ENCODE measurements at places on chromosomes 16 and 17.

GRCh38 chr16:67540756-67541155 is 12.1 kb downstream of the RIPOR1 start:
- no peak for DNase-seq

DNA sequence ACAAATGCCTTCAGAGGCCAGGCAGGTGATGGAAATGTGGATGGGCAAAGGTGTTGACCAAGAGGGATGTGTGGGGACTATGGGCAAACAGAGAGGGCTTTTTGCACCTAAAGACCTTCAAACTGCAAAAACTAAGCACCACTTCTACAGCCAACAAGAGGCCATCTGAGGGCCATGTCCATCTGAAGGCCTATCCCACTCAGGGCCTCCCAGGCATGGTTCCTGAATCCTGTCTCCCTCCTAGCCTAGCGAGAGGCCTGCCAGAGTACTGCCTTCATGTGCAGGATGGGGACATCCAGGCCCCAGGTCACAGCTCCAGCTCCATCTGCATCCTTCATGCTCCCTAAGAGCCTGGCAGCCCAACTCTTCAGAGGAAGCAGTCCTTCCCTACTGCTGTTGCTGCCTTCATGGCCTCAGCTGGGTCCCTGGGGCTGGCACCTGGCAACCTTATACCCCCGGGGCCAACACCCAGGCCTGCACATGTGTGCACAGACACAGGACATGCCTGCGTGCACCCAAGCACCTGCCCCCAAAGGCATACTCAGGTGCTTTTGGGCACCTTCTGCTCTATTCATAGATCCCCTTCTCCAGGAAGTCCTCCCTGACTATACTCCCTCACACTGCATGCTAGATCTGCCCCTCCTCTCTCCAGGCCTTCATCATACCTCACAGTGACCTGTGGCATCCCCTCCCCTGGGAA is 95.2 kb downstream of the C16orf78 start:
- no peak for DNase-seq

- DNase-seq: no peak
These were observed 47.1 kb upstream of the CLEC19A start for GRCh38 chr16:19238406-19238805.

DNA sequence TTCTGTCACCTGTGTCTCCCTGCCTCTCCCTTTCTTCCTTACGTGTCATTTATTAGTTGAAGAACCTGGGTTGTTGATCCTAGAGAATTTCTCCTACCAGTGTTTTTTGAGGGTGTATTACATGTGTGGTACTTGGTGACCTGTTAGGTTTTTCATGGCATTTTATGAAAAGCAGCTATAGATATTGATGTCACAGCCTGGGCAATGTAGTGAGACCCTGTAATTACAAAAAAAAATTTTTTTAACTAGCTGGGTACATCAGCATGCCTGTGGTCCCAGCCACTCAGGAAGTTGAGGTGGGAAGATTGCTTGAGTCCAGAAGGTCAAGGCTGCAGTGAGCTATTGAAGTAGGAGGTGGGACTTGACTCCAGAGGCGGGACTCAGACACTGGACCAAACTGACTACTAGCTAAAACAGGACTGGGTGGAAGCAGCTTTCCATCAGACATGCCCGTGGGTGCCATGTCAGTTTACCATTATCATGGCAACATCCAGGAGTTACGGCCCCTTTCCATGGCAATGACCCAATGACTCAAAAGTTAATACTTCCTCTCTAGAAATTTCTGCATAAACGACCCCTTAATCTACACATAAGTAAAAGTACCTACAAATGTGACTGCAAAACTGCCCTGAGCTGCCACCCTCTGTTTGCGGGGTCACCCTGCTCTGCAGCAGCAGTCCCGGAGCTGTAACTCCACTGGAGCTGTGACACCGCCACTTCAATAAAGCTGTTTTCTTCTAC is 311.4 kb downstream of the SNX29 start:
- no peak for DNase-seq

DNA sequence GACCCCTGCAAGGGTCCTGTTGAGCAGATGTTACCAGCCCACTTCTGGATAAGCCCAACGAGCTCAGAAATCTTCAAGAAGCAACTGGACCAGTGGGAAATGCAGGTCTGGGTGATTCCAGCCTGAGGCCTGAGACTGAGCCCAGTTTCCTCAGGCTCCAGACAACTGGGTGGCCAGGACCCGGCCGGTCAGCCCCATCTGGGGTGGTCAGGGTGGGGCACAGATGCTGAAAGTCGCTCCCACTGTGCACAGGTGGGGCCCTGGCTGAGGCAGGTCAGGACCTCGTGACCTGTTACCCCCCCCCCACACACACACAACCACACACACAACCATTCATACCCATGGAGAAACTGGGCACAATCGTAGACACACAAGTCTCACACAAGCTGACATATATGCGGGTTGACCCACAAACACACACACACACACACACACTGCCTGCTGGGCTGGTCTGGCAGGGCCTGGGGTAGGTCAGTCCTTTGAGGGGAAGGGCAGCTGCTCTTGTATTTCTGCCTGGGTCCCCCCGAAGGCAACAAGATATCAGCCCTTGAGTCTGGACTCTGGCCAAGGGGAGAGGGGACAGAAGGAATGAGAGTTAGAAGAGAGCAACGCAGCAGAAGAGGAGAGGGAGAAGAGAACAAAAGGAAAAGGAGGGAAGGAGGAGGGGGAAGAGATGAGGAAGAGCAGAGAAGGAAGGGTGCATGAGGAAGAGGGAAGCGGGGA is 99.0 kb upstream of the CDH5 start:
- no peak for DNase-seq

DNA sequence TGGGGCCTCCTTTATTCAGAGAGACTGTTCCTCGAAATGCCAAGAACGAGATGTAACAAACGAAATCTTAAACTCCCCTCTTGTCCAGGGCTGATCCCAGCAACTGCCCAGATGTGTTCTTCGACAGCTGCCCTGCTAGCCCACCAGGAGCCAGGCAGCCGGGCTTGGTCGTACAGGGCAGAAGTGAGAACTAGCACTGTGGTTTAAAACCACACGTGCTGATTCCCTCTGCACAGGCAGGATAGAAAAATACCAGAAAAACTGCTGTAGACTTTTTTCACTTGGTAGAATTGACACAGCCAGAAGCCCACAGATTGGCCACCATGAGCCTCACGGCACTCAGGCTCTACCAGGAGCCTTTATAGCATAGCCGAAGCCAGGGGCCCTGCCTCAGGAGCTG is 33.1 kb downstream of the PLD6 start:
- DNase-seq: no peak

- DNase-seq: no peak
These were observed 26.1 kb downstream of the CACNA1G start for GRCh38 chr17:50586421-50587247.

DNA sequence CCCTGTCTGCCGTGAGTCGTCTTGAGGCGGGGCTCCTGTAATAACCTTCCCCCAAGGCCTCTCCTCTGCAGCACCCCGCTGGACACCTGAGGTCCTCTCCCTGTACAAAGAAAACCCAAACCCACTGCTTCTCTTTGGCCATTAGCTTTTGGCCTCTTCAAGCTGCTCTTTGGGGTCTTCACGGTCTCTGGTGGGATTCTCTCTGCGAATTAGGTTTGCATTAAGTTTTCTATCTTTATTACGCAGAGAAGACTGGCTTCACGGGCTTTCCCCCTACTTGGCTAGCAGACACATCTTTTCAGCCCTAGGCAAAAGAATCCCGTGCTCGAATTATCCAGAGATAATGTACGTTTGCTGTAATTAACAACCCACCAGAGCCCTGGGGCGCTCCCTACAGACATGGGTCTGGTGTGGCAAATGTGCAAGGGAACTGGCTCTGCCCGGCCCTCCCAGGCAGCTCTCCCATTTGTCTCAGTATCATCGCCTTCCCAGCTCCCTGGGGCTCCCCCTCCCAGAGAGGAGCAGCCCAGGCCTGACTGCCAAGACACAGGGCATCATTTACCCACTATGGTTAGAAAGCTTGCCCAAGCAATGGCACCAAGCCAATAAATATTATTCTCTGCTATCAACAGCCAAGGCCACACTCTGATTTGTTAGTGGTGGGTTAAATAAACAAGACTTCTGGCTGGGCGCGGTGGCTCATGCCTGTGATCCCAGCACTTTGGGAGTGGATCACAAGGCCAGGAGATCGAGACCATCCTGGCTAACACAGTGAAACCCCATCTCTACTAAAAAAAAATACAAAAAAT is 24.7 kb upstream of the KLHDC4 start:
- no peak for DNase-seq

DNA sequence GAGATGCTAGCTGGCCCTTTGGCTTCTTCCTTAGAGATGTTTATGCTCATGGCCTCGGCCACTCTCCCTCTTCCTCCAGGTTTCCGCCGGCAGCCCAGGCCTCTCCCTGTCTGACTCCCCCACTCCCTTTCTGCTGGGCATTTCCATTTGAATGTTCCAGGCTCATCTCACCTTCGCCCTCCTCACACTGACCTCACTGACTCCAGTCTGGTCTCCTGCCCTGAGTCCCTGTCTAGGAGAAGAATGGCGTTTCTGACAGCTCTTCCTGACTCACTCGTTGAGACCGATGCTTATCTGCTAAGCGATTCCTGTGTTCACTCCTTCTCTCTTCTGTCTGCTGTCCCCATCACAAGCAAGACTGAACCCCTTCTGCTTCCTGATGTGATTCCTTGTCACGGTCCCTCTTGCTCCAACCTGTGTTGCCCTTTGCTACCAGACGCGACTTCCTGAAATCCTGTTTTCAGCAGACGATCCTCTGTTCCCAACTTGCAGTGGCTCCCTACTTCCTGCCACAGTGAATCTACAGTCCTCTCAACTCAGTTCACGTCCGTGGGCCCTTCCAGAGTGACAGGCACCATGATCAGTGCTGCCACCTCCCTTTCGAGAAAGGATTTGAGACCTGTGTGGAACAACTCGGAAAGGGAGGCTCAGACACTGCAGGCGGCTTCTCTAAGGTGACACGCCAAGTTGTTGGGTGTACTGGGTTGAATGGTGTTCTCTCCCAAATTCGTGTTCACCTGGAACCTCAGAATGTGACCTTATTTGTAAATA is 176.4 kb downstream of the MSI2 start:
- no peak for DNase-seq
